ENCODE measurements at places on chromosomes 13 and 19. TPM values are rescaled to one million over a fixed set of nuclear protein-coding genes. Genes with fewer than 3 reads are reported as not detected.

GRCh38 chr19:53772943-53773342 lies 51.2 kb downstream of the NLRP12 start:
- H3K4me1 ChIP-seq, result no peaks in the 10 kb centered on the region
- peak; percentile 56 for DNase-seq
- no peak overlapping the region for H3K27ac ChIP-seq
- no peaks in the 10 kb centered on the region for H3K36me3 ChIP-seq
- H3K27me3 ChIP-seq, result no peaks in the 10 kb centered on the region
- no peak overlapping the region for H3K4me3 ChIP-seq

DNA sequence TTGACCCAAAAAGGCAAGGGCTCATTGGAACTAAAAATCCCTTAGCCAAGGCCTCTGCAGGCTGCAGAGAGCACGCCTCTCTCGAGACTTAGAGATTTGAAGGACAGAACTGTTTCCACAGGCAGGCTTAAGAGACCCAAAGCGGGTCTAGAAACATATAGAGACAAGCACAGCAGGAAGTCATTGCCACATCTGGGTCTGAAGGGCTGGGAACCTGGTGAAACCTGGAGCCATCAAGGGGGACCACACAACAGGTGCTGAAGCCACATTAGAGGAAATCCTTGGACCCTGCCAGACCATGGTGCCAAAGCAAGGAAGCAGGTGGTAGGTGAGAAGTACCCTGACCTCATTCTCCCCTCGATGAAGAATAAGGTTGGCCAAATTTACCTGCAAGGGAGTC lies 33.8 kb upstream of the LRCH1 start:
- H3K4me1 ChIP-seq, result no peaks in the 10 kb centered on the region
- H3K4me3 ChIP-seq, result no peak overlapping the region
- H3K27ac ChIP-seq, result no peak overlapping the region
- H3K36me3 ChIP-seq, result no peaks in the 10 kb centered on the region
- no peaks in the 10 kb centered on the region for H3K27me3 ChIP-seq

Gene URAD
- 40.7 TPM for total RNA-seq

- DNase-seq, result no peak
- H3K4me1 ChIP-seq, result peaks cover 9% of the 10 kb centered on the region
- H3K36me3 ChIP-seq, result no peaks in the 10 kb centered on the region
Observed at GRCh38 chr19:19775891-19776205, 42.9 kb upstream of the ZNF14 start.

Gene KANK2
- 44.1 TPM for total RNA-seq

Gene ARRDC5
- 0.15 TPM for total RNA-seq

DNA sequence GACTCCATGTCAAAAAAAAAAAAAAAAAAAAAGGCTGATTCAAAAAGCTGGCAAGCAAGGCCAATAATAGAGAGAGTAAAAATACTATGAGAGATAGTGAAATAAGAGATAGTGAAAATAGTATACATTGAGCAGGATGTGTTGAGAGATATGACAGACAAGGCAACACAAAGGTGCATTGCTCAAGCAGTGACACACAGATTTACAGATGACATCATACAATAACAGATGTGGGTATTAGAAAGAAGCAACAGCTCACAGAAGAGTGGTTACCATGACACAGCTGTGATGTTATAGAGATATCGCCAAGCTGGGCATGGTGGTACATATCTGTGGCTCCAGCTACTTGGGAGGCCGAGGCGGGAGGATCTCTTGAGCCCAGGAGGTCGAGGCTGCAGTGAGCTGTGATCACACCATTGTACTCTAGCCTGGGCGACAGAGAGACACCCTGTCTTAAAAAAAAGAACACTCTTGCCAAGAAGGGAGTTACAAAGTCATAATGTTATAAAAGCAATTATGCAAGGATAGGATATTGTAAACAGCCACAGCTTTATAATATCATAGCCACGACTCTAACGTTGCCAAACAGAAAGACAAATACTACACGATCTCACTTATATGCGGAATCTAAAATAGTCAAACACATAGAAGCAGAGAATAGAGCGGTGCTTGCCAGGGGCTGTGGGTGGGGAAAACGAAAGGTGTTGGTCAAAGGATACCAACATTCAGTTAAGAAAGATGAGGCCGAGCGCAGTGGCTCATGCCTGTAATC lies 10.3 kb downstream of the TNFSF9 start:
- no peak for DNase-seq
- H3K4me1 ChIP-seq, result no peaks in the 10 kb centered on the region
- H3K27ac ChIP-seq, result no peak overlapping the region
- no peaks in the 10 kb centered on the region for H3K27me3 ChIP-seq
- H3K4me3 ChIP-seq, result no peak overlapping the region

DNA sequence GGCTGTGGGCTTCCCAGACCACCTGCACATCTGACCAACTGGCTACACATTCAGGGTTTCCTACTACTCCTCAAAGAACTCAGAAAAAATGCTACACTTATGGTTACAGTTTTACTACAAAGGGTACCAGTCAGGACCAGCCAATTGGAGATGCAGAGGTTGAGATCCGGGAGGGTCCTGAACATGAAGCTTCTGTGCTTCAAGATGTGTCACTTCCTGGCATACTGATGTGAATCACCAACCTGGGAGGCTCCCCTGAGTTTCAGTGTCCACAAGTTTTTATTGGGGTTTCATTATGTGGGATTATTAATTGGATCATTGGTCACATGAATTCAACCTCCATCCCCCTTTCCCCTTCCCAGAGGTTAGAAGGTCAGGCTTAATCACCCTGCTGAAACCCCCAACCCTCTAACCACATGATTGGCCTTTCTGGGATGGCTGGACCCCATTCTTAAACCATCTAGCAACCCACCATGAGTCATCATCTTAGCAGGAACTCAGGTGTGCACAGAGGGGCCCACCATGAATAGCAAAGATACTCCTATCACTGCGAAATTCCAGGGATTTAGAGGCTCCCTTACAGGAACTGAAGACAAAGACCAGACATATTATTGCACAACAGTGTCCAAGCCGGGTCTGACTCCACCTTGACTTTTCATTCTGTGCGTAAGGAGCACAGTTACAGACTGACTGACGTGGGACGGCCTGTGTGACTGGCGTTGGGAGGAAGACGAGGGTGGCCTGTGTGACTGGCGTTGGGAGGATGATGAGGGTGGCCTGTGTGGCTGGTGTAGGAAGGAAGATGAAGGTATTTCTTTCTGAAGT lies 90.7 kb downstream of the ATP8A2 start:
- H3K4me3 ChIP-seq, result no peak overlapping the region
- no peak overlapping the region for H3K27ac ChIP-seq

DNA sequence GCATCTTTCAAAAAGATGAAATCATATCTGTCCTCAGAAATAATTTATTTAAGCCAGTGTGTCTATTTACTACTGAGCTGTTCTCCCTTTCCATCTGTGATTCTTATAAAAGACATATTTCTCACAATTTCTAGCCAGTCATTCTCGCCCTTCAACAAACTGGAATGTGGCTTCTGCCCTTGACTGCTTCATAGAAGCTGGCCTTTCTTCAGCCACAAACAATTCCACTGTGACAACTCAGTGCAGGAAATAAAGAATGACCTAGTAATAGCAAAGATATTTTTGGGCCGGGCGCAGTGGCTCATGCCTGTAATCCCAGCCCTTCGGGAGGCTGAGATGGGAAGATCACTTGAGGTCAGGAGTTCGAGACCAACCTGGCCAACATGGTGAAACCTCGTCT lies 655.5 kb downstream of the PCDH9 start:
- DNase-seq, result no peak
- no peak overlapping the region for H3K4me3 ChIP-seq
- H3K27ac ChIP-seq, result no peak overlapping the region
- H3K27me3 ChIP-seq, result no peaks in the 10 kb centered on the region
- no peaks in the 10 kb centered on the region for H3K36me3 ChIP-seq
- no peaks in the 10 kb centered on the region for H3K4me1 ChIP-seq

GRCh38 chr19:33191501-33191900 lies 2.6 kb upstream of the LRP3 start:
- H3K27me3 ChIP-seq, result no peaks in the 10 kb centered on the region
- no peak for DNase-seq
- no peak overlapping the region for H3K27ac ChIP-seq

DNA sequence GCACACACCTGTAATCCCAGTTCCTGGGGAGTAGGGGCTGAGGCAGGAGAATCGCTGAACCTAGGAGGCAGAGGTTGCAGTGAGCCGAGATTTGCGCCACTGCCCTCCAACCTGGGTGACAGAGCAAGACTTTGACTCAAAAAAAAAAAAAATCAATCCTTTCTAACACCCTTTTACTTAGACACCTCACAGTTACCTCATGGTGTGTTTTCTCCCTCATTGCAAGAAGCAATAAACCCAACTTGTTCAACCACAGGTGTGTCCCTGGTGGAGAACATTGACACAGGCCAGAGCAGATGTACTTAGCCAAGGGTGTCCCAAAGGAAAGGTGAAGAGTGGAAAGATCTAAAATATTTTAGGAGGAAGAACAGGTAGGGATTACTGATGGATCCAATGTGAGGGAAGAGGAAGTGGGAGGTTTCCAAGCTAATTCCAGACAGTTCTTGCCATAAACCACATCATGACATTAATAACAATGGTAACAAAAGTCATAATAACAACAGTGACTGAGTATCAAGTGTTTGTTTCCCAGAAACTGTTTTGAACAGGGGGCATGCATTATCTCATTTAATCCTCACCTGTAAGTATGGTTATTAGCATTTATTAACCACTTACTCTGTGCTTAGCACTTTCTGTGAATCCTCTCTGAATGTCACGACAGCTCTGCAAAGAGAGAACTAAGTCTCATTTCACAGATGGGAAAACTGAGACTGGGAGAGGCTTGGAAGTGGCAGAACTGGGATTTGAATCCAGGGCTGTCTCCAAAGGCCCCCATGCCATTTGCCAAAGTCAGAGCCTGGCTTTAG lies 3.1 kb upstream of the LYPD3 start:
- peaks cover 4% of the 10 kb centered on the region for H3K4me1 ChIP-seq
- no peaks in the 10 kb centered on the region for H3K36me3 ChIP-seq
- no peak overlapping the region for H3K27ac ChIP-seq
- no peak for DNase-seq
- no peaks in the 10 kb centered on the region for H3K27me3 ChIP-seq

DNA sequence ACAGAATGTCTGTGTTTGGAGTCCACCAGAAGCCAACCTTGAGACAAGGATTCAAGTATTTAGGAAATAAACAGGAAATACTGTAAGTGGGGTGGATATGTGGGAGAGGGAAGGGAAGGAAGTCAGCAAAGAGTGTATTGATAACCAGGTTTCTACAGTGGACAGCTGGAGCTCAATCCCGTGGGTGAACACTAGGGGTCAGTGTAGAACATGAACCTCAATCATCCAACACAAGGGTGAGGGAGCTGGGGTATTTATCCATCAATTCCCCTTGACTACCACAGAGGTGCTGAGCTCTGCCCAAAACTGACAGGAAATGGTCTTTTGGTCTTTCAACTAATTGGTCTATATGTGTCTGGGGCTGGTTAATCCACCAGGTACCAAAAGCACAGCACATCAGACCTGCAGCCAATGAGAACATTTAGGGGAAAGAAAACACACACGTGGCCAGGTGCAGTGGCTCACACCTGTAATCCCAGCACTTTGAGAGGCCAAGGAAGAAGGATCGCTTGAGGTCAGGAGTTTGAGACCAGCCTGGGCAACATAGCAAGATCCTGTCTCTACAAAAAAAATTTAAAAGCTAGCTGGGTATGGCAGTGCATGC lies 5.6 kb upstream of the SYDE1 start:
- DNase-seq, result peak; percentile 52
- no peaks in the 10 kb centered on the region for H3K4me1 ChIP-seq

- H3K36me3 ChIP-seq, result no peaks in the 10 kb centered on the region
- no peaks in the 10 kb centered on the region for H3K27me3 ChIP-seq
- H3K4me1 ChIP-seq, result no peaks in the 10 kb centered on the region
- no peak for DNase-seq
- H3K27ac ChIP-seq, result no peak overlapping the region
- H3K4me3 ChIP-seq, result no peak overlapping the region
Observed at GRCh38 chr13:39474600-39474999, 128.4 kb downstream of the LHFPL6 start.

DNA sequence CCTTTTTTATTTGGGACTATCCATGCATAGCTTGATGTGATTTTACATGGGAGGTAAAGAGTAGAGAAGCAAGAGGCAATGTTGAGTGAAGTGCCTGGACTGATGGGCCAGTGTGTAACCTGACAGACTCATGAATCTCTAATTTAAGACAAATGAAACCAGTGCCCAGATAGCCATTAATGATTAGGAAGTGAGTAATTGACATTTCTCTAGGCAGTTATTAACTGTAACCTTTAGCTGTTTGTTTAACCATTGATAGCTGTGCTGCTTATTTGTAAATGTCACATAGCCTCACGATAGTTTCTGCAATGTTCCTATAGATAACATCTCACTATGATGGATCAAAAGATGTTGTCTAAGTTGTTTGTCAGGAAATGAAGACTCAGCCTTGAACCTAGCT lies 1047.5 kb upstream of the SPRY2 start:
- no peaks in the 10 kb centered on the region for H3K36me3 ChIP-seq
- no peaks in the 10 kb centered on the region for H3K27me3 ChIP-seq
- no peak for DNase-seq
- H3K27ac ChIP-seq, result no peak overlapping the region

DNA sequence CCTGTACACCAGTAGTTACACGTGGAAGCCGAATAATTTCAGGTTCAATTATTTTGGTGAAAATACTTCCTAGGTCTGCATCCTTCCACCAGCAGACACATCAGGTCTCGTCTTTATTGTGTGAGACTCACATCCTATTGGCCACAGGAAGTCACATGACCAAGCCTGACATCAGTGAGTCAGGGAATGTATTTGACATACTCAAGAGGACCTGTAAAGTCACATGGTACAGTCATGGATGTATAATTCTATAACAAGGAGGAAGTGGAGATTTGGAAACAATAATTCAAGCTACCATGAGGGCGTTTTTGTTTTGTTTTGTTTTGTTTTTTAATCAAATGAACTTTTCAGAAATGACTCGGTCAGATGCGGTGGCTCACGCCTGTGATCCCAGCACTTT lies 9.3 kb upstream of the HIF3A start:
- no peaks in the 10 kb centered on the region for H3K27me3 ChIP-seq
- H3K4me3 ChIP-seq, result no peak overlapping the region
- H3K36me3 ChIP-seq, result no peaks in the 10 kb centered on the region
- no peak for DNase-seq
- H3K27ac ChIP-seq, result no peak overlapping the region
- no peaks in the 10 kb centered on the region for H3K4me1 ChIP-seq

GRCh38 chr13:27625839-27626238 lies 4.1 kb downstream of the POLR1D start:
- H3K4me3 ChIP-seq, result no peak overlapping the region
- H3K27me3 ChIP-seq, result no peaks in the 10 kb centered on the region
- H3K36me3 ChIP-seq, result no peaks in the 10 kb centered on the region
- H3K4me1 ChIP-seq, result peaks cover 13% of the 10 kb centered on the region
- no peak overlapping the region for H3K27ac ChIP-seq

Measured in colonic mucosa (tissue), 4 donors.